ENCODE measurements at places on chromosomes 1 and 21.

DNA sequence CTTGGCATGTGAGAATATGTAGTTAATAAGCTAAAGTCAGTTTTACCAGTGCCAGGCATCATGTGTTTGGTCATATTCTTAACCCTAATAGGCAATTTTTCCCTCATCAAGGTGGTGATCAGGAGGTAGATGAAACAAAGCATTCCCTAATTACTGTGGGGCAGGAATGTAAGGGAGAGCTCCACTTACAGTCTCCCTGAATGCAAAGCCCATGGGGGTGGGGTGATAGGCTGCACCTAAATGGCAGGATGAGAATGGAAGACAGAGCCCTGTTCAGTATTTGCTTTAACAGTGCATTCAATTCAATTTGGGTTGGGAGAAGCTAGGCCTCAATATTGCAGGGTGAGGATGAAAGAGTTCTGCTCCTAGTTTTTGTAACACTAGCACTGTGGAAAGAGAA lies 23.4 kb downstream of the ZNF678 start:
- DNase-seq, result no peak

DNA sequence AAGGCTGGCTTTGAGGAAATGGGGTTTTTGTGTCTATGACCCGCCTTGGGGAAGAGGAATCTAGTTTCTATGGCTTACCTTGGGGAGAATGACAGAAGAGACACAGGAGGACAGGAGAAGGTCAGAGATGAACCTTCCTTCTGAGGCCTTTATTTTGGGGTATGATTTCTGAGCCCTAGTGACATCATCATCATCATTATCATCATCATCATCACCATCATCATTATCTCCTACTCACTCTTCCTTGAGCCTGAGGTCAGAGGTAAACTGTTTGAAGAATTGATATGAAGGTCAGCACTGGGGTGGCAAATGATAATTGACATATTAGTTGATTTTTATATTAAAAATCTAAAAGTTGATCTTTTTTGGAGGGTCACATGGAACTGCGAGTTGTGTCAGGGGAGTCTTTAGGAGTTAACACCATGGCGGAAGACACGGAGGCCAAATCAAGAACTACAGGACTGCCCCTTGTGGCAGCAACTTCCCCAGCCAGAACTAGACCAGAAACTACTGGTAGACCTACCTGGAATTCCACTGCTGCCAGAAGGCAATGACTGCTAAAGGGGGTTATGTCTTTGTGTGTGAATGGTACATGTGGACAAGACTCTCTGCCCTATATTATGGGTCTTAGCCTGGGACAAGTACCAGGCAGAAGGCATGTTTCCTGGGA lies 49.8 kb upstream of the WLS start:
- no peak for DNase-seq

GRCh38 chr1:201266276-201266675 lies 17.0 kb upstream of the PKP1 start:
- DNase-seq, result no peak

GRCh38 chr1:109131059-109131458 lies 17.1 kb downstream of the ELAPOR1 start:
- no peak for DNase-seq

Data from choroid plexus epithelial cell (primary cell).